NCI-H1417 treated with DMSO at 0.1 percent for 48 hours (cell line): ENCODE measurements at places on chromosomes 7 and 10.

- DNase-seq, result no peak
Observed at GRCh38 chr7:149732111-149732561, 41.3 kb downstream of the ZNF467 start.

DNA sequence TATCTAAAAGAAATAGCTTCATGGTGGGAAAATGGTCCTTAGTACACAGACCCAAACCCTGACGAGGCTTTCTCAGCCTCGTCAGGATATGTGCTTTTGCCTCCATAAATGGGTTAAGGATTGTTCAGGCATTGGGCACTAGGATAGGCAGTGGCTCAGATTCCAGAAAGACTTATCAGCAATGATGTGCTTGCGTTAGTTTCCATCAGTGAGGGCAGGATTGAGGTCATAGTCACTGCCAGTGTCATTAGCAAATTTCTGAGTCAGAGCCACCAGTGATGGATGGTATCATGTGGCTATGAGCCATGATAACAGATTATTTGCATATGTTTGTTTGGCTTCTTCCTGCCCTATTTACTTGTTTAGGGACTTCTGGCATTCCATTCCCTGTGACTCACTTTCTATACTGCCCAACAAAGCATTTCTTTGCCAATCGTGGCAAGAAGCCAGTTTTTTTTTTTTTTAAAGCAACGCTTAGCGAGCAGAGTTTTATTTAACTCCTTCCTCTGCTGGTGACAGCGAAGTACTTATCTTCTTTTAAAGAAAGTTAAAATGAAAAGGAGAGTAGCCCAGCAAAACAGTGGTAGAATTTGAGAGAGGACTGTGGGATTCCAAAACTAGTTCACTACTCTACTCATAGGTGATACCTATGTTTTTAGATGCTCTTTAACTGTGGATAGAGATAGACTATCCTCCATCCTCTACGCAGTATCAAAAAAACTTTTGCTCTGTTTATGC, 44.4 kb downstream of the MYPN start:
- DNase-seq, result no peak

- no peak for DNase-seq
Observed at GRCh38 chr7:70700941-70701425, 431.0 kb upstream of the GALNT17 start.

- no peak for DNase-seq
Observed at GRCh38 chr10:69317626-69318105, 39.4 kb downstream of the HK1 start.

GRCh38 chr10:85641479-85642009, 725.1 kb downstream of the GRID1 start:
- DNase-seq, result no peak

- DNase-seq, result no peak
Observed at GRCh38 chr7:42618651-42619360, 293.1 kb downstream of the C7orf25 start.

DNA sequence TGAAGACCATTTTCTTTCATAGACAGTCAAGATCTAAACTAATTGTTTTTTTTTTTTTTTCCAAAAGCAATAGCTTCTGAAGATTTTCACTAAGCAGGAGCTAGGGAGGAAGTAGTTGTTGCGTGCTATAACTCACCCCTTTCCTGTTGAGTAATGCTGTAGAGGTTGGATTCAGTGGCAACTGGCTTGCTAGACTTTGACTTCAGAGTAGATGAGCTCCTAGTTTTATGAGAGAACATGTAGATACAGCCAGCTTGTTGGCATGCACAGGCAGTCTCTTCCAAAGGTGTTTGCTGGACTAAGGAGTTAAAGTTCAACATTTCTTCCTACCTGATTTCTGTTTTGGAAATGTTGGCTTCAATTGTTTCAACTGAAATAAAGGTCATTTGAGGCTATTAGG, 66.2 kb upstream of the MXI1 start:
- no peak for DNase-seq
